ENCODE measurements at places on chromosomes 2 and 18. TPM values are rescaled to one million over a fixed set of nuclear protein-coding genes. Genes with fewer than 3 reads are reported as not detected.

The INHA gene
- polyA plus RNA-seq, result 0.46 TPM

- DNase-seq, result no peak
Measured at GRCh38 chr2:217941339-217941738, 61.5 kb downstream of the TNS1 start.

GRCh38 chr2:88500691-88501090 is 48.2 kb upstream of the FOXI3 start:
- DNase-seq, result no peak

The KCNG2 gene
- polyA plus RNA-seq, result 0.15 TPM

DNA sequence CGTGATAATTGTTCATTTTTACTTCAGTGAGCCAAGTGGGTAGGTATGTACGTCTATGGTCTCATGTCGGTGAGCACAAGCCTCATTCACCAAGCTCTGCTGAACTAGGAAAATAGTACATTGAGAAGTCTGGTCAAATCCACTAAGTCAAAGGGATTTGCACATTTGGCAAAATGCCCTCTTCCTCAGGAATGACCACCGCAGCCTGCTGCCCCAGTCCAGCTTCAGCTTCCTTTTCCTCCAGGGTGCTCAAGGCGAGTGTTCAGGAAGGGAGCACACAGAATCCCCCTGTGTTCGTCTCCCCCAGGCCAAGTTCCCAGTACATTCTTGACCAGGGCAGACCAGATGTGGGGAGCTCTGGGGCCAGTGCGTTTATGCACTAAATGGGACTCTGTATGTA is 23.0 kb downstream of the TCF7L1 start:
- no peak for DNase-seq

DNA sequence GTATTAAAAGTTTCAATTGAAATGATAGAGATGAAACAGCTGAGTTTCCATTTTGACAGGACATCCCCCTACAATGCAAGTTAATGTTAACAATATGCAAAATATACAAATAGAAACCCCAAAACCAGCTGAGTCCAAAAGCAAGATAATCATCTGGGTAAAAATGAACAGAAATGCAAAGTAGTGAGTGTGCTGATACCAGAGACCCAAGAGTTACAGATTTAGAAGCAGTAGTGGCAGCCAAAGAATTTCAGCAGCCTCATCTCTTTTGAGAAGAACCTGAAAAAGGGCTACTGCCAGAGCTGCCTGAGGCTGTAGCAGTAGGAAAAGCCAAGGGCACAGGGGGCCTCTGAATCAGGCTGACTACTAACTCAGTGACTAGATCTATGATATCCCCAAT is 82.6 kb downstream of the THADA start:
- DNase-seq, result no peak

DNA sequence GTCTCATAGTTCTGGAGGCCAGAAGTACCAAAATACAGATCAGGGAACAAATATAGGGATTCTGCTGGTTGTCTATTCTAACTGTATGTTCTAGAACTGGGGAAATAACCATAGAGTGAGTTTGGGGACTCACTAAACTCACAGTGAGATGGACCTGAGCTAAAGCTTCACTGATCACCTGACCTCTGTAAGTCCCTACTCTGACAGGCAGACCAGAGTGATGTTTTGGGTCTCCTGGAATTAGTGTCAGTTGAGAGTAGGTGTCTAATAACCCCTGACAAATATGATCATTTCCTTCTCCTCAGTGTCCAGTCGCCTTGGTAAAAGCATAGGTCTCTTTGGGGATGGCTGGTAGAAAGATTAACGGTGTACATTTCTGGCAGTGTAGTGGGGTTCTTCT is 14.2 kb downstream of the PIKFYVE start:
- DNase-seq, result no peak

GRCh38 chr18:52325997-52326396 is 14.0 kb upstream of the DCC start:
- DNase-seq, result no peak

DNA sequence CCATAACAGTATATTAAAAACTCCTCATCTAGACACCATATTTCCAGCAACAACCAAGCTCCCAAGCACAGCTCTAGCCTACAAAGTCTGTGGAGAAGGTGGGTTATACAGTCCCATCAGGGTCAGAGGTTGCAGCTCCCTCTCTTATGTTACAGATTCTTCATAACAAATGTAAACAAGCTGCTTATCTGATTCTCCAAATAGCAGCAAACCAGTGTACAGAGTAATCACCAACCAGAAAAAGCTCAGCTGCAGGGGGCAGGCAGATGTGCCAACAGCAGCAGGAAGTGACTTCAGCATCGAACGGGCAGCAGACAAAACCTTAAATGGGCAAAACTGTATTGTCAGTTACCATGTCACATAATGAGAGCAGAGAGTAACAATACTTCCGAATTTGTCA is 52.9 kb upstream of the NABP1 start:
- no peak for DNase-seq

- no peak for DNase-seq
Measured at GRCh38 chr2:96591494-96591893, 46.6 kb downstream of the KANSL3 start.

DNA sequence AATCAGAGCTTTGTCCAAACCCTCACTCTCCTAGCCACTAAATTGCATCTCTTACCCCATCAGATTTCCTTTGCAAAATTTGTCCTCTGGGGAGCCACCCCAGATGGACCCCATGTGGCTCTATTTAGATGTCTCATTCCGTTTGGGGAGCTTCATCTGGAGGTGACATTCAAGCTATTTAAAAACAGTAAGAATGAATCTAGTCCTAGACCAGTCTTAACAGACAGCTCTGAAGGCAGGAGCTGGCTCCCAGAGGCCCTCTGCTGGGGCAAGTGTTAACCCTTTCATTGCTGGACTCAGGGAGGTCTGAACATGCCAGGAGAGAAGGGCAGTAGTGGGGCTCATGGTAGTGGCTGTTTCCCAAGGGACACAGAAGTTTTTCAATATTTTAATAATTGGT is 59.2 kb downstream of the RPL37A start:
- DNase-seq, result no peak

GRCh38 chr2:171807831-171808393 is 86.1 kb downstream of the SLC25A12 start:
- DNase-seq, result no peak

The MAP2 gene
- 1.2 TPM for polyA plus RNA-seq

The PUS10 gene
- polyA plus RNA-seq, result 4.6 TPM

The CNGA3 gene
- 0.47 TPM for polyA plus RNA-seq

The KCNIP3 gene
- 1.8 TPM for polyA plus RNA-seq

- DNase-seq, result no peak
Measured at GRCh38 chr18:9101730-9102507, 580 bp upstream of the NDUFV2 start.

DNA sequence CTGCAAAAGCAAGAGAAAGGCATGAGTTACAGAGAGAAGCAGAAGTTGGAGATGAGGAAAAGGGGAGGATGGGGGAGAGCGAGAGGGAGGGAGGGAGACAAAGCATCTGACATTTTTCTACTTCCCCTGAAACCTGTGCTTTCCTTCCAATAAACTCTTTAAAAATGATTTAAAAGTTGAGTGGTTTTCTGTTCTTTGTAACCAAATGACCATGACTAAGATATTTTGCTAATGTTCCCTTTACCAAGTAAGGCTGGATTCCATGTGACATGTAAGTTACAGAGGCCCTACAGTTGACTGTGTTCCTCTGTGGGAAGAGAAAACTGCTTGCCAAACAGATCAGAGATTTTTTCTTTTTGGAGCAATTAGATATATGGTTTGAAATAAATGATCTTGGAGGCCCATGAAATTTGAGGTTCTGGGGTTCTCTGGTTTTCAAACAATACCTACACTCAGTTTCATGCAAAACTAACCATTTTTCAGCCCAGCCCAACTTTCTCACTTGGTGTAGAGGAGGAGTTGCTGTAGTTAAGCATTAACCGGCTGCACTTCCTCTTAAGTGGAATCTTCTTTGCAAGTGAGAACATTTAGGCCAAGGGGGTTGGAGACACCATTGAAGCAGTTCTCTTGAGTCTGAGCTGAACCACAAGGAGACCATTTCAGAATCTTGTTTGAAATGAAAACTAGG is 34.5 kb downstream of the INSIG2 start:
- no peak for DNase-seq

GRCh38 chr2:25561136-25561850 is 112.1 kb downstream of the DTNB start:
- no peak for DNase-seq

The FOXD4L1 gene
- 0.06 TPM for polyA plus RNA-seq

- DNase-seq, result no peak
Measured at GRCh38 chr2:72082021-72082601, 65.6 kb downstream of the CYP26B1 start.

The PARD3B gene
- polyA plus RNA-seq, result 6.6 TPM

DNA sequence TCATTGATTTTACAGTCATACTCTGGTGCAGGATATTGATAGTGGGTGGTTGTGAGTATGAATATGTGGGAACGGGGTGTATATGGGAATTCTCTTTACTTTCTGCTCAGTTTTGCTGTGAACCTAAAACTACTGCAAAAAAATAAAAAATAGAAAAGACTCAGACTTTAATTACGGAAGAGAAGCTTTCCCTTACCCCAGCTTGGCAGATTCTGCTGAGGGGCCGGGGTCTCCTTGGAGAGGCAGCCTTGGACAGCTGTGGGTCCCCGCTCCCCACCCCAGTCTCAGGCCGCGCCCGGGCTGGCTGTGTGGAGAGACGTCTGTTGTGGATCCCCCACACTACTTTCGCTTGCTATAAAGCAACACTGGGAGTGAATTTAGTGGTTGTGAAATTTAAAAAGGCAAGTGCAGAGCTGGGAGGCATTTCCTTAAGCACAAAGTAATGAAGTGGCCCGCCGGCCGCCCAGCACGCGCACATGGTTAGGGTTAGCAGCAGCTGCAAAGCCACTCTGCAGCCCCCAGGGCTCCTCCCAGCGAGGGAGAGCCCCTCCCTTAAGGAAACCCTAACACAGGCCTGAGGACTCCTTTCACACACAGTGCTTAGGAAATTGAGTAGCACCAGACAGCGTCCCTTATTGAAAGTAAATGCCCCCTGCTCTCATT is 102.4 kb downstream of the DDX1 start:
- no peak for DNase-seq

The PLA2R1 gene
- polyA plus RNA-seq, result 1.8 TPM

The CHAC2 gene
- 8.1 TPM for polyA plus RNA-seq

GRCh38 chr18:63907664-63908063 is at the start of gene SERPINB10:
SERPINB10 (plus strand) TSS chr18:63907958; CDS start chr18:63915511, 7,553 bp downstream.
- DNase-seq, result no peak

DNA sequence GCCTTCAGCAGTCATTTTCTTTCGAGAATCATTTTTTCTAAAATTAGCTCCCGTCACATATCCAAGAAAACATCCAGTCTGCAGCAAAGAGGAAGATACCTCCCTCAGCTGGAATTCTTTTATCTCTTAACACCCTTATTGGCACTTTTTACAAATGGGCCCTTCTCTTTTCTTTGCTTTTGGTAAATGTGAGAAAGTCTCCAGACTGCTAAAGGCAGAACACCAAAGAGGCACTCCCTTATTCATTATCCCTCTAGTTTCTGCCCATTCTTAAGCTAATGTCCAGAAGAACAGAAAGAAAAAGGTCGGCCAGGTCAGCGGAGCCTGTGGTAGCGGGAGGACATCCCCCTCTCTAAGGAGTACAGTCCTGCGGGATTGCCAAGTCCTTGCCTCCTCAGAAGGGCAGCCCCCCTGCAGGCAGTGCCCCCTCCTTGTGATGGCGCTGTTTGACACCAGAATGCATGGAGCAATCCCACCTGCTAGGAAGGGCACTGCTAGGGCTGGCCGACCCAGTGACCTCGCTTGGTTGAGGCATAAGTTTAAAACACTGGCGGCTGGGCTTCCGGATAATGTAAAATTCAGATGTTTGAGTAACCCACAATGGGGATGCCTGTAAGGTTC is 34.0 kb downstream of the ST6GAL2 start:
- DNase-seq, result no peak

The IL1RN gene
- 19.9 TPM for polyA plus RNA-seq

The GNAL gene
- 3.4 TPM for polyA plus RNA-seq

- no peak for DNase-seq
Measured at GRCh38 chr2:143482316-143482715, 353.1 kb downstream of the ARHGAP15 start.

The PAX8 gene
- 10.8 TPM for polyA plus RNA-seq

- DNase-seq, result peak; percentile 91
Measured at GRCh38 chr2:127398239-127398590, 10.4 kb upstream of the MAP3K2 start.

The ARHGAP15 gene
- polyA plus RNA-seq, result 6.0 TPM

- DNase-seq, result no peak
Measured at GRCh38 chr2:142217804-142218203, 87.0 kb upstream of the LRP1B start.

GRCh38 chr2:60634438-60634837 is 81.0 kb upstream of the BCL11A start:
- DNase-seq, result no peak

- peak; percentile 49 for DNase-seq
Measured at GRCh38 chr18:79625195-79625923, 54.2 kb upstream of the CTDP1 start.

DNA sequence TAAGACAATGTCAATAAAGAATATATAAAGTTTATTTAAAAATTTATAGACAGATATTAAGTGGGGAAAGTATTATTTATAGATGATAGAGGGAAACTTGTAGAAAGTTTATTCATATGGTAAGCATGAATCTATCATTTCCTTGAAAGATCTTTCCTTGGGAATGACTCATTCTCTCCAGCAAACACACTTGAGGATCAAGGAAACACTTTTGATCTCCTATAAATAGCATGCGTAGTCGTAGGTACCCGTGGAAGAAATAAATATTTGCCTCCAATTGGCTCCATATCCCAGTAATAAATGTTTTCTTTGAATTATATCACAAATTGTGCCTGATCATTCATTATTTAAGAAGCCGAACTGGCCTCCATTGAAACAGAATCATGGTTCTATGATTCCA is 483.4 kb downstream of the RNF144A start:
- no peak for DNase-seq

DNA sequence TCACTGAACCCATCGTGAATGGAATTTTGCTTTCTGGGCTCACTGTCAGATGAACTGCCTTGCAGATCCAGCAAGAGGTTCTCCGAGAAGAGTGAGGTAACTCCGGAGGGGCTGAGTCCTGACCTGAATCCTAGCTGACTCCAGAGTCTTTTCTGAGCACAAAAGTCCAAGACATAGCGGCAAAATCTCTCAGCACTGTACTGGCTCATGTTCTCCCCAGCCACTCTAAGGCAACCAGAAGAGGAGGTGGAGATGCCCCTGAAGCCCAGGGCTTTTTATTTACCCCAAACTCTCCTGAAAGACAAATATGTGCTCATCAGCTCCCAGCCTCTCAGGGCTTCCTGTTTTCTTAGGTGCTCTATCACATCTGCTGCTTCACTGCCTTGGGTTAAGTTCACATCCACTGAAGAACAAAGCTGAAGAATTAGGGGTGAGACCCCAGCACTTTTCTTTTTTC is 221.8 kb downstream of the MREG start:
- DNase-seq, result no peak

GRCh38 chr2:2838548-2838845 is 507.4 kb upstream of the MYT1L start:
- no peak for DNase-seq

DNA sequence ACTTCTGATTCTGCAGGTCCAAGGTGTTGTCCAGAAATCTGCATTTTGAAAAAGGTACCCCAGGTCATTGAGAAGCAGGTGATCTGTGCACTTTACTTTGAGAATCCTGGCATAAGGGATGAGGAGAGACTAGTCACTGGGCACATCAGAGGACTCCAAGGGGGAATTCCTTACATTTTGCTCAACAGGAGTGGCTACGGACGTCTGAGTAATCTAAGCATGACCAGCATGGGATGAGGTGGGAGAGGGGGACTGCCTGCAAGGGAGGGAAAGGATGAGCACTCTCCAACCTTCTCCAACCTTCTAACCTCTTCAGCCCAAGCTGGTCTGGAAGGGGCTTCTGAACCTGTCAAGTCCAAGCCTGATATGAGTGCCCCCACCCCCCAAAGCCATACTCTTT is 55.5 kb downstream of the MARCHF4 start:
- DNase-seq, result no peak

The POMC gene
- polyA plus RNA-seq, result 0.69 TPM
